ENCODE measurements at places on chromosomes 4 and X.

- H3K36me3 ChIP-seq = no peaks in the 10 kb centered on the region
- H3K4me1 ChIP-seq = no peaks in the 10 kb centered on the region
- no peak overlapping the region for H3K27ac ChIP-seq
These were observed 191.0 kb downstream of the SLC7A11 start for GRCh38 chr4:138051157-138051556.

GRCh38 chrX:18996536-18996935 lies 12.6 kb upstream of the PHKA2 start:
- no peaks in the 10 kb centered on the region for H3K27me3 ChIP-seq
- no peak overlapping the region for H3K4me3 ChIP-seq
- no peaks in the 10 kb centered on the region for H3K4me1 ChIP-seq

- no peaks in the 10 kb centered on the region for H3K4me1 ChIP-seq
- no peak overlapping the region for H3K27ac ChIP-seq
- H3K4me3 ChIP-seq = no peak overlapping the region
- H3K36me3 ChIP-seq = no peaks in the 10 kb centered on the region
- no peak for DNase-seq
These were observed 146.6 kb downstream of the AASDH start for GRCh38 chr4:56240554-56241174.

DNA sequence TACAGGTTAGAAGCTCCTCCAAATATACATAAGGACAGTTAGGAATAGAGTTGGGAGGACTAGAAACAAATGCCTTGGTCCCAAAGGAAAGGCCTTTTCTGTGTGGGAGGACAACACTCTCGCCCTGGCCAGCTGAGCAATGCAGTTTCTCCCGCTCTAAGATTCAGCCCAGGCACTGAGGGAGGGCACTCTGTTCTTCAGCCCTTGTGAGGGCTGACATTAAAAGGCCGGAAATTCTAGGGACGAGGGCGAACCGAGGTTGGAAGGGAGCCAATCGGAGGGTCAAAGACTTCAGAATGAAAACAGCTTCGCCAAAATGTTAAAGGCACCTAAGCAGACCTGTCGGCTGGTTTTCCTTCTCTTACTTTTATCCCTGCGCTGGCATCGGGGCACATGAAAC lies 2.9 kb upstream of the PTCHD1 start:
- peak overlapping the region; percentile 59 for H3K4me3 ChIP-seq
- H3K36me3 ChIP-seq = no peaks in the 10 kb centered on the region
- no peaks in the 10 kb centered on the region for H3K4me1 ChIP-seq
- H3K27ac ChIP-seq = peak overlapping the region; percentile 68

DNA sequence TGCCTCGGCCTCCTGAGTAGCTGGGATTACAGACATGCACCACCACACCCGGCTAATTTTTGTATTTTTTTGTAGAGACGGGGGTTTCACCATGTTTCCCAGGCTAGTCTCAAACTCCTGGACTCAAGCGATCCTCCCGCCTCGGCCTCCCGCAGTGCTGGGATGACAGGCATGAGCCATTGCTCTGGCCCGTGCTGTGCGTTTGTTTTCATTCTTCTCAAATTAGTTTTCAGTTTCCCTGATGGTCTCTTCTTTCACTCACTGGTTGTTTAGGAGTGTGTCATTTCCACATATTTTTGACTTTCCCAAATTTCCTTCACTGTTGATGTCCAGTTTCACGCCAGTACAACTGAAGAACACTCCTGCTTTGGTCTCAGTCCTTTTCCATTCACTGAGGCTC lies 31.8 kb downstream of the SH3TC1 start:
- no peak overlapping the region for H3K27ac ChIP-seq
- no peak overlapping the region for H3K4me3 ChIP-seq
- peaks cover 8% of the 10 kb centered on the region for H3K27me3 ChIP-seq
- no peak for DNase-seq

- H3K36me3 ChIP-seq = no peaks in the 10 kb centered on the region
- DNase-seq = no peak
- H3K27ac ChIP-seq = no peak overlapping the region
- H3K4me1 ChIP-seq = no peaks in the 10 kb centered on the region
- H3K27me3 ChIP-seq = no peaks in the 10 kb centered on the region
- H3K4me3 ChIP-seq = no peak overlapping the region
These were observed 65.6 kb downstream of the NBDY start for GRCh38 chrX:56794404-56795230.

GRCh38 chr4:128163177-128164117 lies 102.3 kb downstream of the LARP1B start:
- peaks cover 17% of the 10 kb centered on the region for H3K4me1 ChIP-seq
- no peaks in the 10 kb centered on the region for H3K36me3 ChIP-seq
- no peaks in the 10 kb centered on the region for H3K27me3 ChIP-seq
- no peak for DNase-seq

All from tibial artery (tissue), 4 donors.